D341Med (cell line): ENCODE measurements at places on chromosomes 2 and 18.

DNA sequence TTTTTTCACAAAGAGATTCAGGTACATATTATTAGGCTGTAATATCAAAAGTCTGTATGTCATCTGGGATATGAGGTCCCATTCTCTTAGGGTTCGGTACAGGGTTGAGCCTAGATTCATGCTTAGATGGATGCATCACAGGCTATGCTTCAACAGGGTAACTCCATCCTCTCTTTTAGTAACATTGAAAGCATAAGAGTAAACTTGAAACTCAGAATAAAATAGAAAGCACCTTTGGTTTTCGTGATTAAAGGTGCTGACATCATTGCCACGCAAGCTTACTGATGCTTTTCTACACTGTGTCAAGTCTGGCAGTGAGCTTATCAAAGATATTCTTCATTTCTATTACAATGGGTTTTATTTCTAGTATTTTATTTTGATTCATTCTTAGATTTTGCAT lies 419.1 kb upstream of the DSEL start:
- DNase-seq = no peak

GRCh38 chr2:192197357-192197756 lies 2.6 kb upstream of the TMEFF2 start:
- DNase-seq = no peak

DNA sequence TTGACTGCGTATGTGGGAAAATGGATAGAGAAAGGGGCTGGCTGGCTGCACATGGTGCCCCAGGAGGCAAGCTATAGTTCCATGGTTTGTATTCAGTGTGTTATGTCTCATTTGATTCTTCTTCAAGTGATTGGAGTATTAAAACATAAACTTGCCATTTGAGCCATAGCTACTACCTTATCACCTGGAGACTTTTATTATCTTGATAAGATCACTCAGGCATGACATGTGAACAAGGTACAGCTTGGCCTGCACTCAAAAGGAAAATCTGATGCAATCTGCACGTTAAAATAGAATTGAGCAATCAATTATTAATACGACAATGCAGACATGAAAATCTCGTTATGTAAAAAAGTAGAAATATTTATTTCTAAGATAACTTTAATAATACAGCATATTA lies 116.9 kb downstream of the RND3 start:
- DNase-seq = no peak

GRCh38 chr18:58143386-58143785 lies 99.4 kb downstream of the NEDD4L start:
- no peak for DNase-seq

DNA sequence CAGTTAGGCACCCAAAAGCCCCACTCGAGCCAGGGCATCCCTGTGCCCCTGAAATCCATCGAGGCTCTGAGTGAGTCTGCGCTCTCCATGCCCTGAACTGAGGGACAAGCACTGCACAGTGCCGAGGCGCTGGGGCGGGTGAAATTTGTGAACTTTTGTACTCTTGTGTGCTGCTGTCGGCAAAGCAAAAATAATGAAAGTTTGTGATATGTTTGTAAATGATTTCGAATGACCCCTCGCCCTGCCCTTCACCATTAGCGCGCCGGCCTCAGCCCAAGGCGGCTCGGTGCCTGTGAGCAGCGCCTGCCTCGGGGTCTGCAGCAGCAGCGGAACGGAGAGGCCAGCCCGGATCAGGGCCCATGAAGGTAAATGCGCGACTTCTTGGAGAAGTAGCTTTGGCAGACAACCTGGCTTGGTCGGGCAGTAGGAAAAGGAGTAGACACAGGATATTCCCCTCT lies 1.8 kb upstream of the HOXD4 start:
- DNase-seq = no peak

GRCh38 chr2:233387667-233388528 lies 33.6 kb downstream of the DGKD start:
- DNase-seq = no peak

DNA sequence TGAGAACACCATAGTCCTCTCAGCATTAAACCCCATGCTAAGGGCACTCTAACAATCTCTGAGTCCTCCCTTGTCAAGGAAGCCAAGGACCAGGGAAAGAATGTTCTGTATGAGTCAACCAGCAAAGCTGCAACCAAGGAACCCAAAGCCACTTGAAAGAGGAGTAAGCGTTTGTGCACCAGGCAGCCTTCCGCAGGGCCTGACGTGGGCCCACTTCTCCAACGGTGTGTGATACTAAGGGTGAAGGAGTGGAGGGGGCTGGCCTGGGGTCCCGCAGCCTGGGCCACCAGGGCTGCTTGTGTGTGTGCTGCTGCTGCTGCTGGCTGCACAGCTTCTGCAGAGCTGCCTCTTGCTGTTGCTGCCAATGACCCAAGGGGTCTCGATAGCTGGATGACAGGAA lies 30.1 kb upstream of the GALNT14 start:
- DNase-seq = no peak

DNA sequence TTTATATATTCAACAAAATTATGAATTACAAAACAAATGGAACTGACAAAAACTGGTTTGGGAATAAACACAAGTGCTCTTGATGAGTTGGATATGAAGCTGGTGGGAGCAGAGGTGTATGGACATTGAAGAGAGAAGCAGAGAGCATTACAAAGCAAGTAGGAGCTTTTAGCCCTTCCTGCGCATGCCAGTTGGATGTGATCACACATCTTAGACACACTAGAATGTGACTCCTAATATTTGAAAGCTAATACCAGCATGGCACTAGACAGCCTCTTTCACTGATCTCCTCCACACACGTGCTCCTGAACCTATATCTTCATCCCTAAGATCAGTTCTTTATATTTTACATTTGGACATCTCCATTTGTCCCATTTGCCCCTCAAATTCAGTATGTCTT lies 298.1 kb downstream of the MTX2 start:
- no peak for DNase-seq

GRCh38 chr2:241041589-241042158 lies 43.3 kb downstream of the SNED1 start:
- no peak for DNase-seq

DNA sequence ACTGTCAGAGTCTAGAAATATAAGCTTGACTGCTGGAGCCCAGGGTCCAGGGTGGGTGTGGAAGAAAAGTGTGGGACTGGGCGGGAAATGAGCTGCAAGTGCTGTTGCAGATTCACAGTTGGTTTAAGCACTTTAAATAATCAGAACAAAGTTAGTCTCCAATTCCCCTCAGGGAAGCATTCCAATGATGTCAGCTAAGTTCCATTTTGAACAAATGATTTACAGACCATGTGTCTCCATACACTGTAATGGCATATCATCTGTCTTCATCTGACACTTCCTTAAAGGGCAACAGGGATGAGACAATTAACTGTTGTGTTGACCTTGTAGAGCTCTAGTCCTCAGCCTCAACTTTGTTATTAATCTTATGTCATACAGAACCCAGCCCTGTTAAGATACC lies 31.5 kb upstream of the REG3A start:
- no peak for DNase-seq

DNA sequence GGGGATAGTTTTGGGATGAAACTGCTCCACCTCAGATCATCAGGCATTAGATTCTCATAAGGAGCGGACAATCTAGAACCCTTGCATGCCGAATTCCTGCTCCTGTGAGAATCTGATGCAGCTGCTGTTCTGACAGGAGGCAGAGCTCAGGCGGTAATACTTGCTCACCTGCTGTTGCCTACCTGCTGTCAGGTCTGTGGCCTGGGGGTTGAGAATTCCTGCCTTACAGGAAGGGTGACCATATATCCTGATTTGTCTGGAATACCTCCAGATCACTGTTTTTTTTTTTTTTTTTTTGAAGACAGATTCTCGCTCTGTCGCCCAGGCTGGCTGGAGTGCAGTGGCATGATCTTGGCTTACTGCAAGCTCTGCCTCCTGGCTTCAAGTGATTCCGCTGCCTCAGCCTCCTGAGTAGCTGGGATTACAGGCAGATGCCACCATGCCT lies 21.7 kb downstream of the ACSL3 start:
- no peak for DNase-seq

DNA sequence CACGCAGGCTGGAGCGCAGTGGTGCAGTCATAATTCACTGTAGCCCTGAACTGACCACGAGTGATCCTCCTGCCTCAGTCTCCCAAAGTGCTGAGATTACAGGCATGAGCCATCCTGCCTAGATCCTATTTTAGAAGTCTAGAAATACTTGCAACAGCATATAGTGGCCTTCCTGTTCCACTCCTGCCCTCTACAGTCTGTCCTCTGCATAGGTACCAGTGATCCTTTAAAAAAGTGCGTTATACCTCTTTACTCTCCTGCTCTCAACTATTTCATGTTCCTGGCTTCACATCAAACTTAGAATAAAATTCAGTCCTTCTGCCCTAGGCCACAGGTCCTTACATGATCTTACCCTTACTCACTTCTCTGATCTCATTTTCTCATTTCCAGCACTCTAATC lies 6.0 kb downstream of the COMMD1 start:
- DNase-seq = no peak

DNA sequence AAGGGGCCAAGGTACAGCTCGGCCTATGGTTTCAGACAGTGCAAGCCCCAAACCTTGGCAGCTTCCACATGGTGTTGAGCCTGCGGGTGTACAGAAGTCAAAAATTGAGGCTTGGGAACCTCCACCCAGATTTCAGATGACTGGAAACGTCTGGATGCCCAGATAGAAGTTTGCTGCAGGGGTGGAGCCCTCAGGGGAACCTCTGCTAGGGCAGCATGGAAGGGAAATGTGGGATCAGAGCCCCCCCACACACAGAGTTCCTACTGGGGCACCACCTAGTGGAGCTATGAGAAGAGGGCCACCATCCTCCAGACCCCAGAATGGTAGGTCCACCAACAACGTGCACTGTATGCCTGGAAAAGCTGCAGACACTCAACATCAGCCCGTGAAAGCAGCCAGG lies 15.0 kb upstream of the DNAH7 start:
- no peak for DNase-seq

GRCh38 chr2:105504459-105504858 lies 105.6 kb upstream of the FHL2 start:
- no peak for DNase-seq

DNA sequence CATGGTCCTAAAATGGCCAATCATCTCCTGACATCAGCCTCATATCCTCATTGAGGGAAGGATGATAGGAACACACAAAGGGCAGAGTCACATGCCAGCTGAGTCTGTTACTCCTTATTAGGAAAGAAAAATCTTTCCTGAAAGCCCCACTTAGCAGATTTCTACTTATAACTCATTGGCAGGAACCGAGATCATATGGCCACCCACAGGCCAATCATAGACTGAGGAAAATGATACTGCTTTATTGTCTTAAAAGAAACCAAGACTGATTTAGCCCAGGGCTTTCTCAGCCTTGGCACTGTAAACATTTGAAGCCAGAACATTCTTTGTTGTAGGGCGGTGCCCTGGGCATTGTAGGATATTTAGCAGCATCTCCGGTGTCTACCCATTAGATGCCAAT lies 18.7 kb downstream of the GKN2 start:
- DNase-seq = no peak

DNA sequence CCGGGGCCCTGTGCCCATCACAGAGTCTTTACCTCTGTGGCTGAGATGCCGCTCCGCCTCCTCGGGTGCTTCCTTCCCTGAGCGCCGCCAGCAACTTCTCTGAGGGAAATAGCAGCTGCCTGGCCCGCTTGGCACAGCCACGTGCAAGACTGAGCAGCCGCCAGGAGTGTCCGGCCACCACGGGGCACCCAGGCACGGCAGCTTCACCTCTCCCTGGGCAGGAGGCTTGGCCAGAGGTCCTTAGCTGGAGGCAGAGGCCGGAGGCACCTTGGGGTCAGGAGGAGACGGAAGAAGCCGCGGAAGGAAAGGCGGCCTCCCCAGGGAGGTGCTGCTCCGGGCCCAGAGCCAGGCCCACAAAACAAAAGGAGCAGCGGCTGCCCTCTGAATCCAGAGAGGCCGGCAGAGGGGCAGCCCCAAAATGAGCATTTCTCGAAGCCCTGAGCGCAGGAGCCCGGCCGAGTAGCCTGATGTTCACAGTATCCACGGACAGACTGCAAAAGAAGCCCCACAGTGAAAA lies 6.0 kb upstream of the LIMS2 start:
- peak; percentile 25 for DNase-seq

DNA sequence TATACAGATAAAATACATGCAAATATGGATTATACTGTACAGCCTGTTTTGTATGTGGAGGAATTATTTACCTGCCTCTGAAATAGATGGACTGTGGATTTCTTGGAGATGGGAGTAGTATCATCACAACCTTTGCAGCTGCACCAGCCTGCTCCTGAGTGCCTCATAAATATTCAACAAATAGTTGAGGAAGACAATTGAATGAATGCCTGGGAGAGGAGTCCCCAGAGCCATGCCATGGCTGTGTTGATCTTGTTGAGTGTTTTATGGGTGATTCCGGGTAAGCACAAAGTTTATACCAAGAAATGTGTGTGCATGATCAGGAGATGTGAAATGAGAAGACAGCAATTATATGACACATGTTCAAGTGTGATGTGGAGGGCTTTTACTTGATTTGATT lies 225.0 kb downstream of the FHOD3 start:
- DNase-seq = no peak

DNA sequence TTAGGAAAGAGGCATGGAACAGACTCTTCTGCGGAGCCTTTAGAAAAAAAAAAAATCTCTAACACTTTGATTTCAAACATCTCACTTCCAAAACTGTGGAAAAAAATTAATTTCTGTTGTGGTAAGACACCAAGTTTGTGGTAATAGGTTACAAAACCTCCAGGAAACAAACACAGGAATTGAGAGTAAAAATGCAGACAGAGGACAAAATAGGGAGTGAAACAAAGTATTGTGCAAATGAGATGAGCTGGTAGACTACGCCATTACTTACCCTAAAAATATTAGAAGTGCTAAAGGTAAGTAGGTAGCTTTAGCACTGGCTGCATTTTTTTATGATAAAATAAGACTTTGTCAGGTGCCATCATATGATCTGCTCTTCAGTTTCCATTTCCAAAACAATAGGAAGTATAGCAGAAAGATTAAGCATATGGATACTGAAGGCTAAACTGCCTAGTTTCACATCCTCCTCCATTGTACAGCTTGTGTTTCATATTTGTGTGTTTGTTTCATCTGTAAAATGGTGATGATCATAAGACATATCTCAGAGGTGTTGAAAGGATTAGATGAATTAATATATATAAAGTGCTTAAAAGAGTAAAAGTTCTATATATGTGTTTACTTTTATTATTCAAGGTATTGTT lies 309.2 kb downstream of the NR4A2 start:
- DNase-seq = no peak

DNA sequence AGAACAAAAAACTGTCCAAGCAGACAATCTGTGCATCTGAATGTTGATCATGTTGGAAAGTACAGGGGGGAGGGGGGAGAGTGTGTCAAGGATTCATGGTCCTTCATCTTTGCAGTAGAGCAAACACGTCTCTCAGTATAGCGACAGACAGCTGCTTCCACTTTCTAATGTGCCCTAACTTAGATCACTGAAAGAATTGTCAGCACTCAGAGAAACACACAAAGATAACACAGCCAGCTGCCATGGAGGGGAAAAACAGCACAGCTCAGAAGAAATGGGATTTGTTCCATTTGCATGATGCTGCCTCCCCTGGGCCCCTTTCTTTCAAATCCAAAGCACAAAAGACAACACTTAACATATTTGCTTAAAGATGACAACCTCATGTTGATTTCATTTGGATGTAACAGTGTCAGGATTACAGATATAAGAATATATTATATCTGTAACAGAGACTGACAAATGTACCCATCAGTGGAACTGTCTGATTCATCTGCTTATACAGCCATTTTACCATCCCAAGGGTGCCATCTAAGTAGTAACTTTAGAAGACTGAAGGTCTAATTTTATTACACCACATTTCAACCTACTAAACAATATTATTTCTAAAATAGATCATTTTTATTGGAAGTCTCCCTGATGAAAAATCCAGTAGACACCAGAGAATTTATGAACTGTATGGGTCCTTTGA lies 17.7 kb downstream of the FIGN start:
- no peak for DNase-seq
